Progenitor cell of endocrine pancreas (in vitro differentiated cells): ENCODE measurements at places on chromosomes 1 and 21.

DNA sequence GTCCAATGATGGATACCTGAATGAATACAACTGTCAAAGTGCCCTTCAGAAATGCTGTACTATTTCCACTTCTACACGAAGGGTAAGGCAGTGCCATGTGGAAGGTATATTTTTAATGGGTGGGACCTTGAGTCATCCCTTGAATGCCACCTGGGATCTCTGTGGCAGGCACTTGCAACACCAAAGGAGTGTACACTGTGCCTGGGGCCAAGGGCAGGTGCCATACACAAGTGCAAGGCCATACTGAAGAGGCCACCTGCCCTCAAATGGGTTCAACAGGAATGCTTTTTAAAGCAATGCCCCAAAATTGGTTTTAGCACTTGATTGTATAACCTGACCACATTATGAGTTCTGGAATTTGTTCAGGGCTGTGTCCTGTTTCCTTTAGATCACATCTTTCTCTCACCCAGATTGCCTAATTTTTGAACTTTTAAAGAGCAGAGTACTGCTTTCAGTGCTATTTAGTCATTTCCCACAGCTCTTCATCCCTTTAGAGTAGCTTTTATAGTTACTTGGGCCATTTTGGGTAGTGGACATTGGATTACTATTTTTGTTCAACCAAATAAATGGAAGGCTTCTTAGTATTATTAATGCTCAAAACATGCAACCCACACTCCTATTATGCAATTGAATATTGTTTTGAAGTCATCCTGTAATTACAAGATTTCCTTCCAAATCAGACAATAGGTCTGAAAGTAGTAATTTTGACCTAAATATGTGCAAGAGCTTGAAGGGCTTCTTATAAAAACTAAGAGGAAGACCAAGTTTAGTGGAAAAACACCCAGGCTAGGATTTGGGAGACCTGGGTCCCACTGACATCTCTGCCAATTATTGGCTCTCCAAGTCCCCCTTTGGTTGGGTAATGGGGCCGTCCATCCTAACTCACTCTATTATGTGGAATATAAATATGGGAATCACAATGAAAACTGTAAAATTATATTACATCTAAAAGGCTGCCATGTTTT, 57.2 kb downstream of the LEPR start:
- DNase-seq, result no peak

DNA sequence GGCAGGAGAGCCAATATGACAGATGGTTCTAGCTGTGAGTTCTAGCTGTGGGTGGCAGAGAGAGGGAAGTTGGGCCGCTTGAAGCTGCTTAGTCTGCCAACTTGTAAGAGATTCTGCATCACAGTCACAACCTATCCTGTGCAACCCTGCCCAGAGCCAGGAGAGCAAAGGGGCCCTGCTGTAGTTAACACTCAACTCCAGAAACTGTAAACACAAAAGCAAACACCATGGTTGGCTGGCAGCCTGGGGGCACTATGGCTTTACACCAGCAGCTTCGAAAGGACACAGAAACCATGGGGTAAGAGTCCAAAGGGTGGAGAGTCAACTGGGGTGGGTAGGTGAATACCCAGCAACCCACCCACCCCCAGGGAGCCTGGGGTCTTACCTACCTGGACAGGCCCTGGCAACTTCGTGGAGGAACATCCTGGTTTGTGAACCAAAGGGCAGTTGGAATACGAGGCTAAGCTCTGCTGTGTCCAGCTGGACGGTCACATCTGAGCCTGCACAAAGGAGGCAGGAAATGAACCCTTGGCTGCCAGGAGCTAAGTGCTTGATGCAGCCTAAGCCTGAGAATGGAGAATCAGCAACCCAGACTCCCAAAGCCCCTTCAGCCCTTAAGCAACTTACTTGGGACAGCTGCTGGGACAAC, 6.4 kb downstream of the INPP5B start:
- no peak for DNase-seq

DNA sequence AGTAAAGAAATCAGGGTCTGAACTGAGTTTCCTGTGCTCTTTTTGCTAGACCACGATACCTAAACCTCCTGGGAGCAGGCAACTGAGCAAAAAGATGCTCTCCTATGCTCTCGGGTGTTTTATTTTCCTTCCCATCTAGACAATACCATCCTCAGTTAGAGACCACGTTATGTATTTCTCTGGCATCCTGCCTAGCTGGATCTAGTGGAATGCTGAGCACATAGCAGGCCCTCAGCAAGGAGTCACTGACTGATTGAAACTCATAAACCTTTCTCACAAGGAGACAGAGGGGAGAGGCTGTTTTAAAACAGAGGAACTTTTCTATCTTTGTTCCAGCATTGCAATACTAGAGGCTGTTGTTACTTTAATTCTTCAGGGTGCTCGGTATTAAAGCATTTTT, 168.0 kb downstream of the CYYR1 start:
- no peak for DNase-seq

GRCh38 chr1:81695741-81696140, 105.0 kb upstream of the ADGRL2 start:
- DNase-seq, result no peak

GRCh38 chr1:81899214-81899821, 98.6 kb downstream of the ADGRL2 start:
- DNase-seq, result no peak
